ENCODE measurements at places on chromosomes 2 and 18. TPM values are rescaled to one million over a fixed set of nuclear protein-coding genes. Genes with fewer than 3 reads are reported as not detected.
A peak's percentile ranks its signal among the peaks of the same experiment; 100 is the strongest.

The CCBE1 gene
- 23.8 TPM for total RNA-seq

DNA sequence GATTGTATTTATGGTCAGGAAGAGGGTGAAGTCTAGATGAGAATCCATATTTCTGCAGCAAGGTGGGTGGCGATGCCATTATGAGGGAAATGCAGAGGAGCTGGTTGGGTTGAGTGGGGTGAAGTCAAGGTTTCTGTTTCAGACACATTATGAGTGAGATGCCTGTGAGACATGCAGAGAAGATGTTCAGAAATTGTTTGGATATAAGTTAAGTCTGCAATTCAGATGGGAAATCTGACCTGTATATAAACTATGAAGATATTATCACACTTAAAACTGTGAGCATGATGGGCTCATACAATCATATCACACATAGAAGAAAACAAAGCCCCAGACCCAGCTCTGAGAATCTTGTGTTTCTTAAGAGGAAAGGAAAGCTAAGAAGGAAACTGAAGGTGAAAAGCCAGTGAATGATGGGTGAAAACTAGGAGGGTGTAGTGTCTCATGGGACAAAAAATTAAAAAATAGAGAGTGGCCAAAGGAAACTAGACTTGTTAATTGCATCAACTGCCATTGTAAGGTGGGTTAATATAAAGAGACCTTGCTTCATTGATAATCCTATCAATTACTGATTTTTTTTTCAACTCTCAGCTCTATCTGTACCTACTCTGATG lies 14.2 kb downstream of the GALNT5 start:
- DNase-seq: no peak

DNA sequence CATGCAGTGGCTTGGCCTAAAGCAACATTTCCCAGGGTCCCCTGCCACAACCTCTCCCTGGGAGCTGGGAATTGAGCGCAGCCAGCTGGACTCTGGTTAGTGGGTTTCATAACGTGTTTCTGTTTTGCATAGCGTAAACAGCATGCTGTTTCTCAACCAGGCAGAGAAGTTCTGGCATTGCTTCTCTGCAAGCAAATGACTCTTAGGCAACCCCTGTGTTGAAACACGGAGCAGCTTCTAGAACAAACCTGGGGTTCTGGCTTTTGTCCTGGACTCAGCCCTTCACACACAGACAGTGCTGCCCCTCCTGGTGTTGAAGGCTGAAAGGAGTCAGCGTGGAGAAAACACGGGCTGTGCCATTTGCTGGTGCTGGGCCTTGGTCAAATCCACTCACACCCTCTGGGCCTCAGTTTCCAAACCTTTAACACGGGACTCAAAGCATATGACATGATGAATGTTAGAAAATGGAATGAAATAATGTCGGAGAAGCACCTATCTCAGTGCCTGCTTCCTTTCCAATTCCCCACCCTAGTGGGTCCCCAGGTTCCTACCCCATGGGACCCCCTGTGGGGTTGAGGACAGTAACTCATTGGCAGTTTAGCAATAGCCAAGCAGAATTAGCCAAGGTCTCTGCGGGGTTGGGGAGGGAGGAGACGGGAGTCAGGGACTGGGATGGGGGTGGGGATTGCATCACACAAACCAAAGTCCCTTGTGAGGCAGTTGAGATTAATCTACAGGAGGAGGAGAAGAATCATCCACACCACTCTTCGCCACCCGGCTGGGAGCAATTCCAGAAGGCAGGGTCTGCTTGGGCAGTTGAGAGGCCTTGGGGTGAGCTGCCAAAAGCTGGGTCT lies 30.2 kb upstream of the IL1R2 start:
- DNase-seq: peak; percentile 99

DNA sequence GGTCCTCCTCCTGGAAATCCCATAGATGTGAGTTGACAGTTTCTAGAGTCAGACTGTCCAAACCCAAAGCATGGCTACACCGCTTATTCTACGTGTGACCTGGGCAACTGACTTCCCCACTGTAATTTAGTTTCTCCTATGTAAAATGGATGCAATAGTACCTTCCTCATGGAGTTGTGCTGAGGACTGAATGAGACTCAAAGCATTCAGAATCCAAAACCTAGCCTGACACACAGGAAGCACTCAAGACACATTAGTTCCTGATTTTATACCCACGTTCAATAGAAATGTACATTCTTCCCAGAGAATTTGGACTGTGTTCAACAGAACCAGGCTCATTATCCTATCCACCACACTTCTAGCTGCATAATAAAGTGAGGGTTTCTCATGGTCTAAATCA lies 88.8 kb downstream of the STK39 start:
- DNase-seq: no peak

DNA sequence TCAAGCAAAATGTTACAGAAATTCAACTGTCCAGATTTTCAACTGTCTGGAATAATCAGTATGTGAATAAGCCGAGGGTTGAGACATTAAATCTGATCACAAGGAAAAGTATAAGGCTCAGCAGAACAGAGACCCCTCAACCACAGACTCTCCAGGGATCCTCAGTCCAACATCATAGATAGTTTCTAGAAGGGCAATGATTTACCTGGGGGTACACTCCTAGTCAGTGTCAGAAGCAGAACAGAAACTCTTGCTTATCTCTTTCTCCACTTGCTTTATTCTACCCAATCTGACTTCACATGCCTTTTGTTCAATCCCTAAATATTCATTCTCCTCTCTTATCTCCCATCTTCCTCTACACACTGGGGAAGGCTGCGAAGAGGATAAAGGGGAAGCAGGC lies 36.4 kb downstream of the ICOS start:
- DNase-seq: no peak
